ENCODE measurements at places on chromosomes 12 and 14.

DNA sequence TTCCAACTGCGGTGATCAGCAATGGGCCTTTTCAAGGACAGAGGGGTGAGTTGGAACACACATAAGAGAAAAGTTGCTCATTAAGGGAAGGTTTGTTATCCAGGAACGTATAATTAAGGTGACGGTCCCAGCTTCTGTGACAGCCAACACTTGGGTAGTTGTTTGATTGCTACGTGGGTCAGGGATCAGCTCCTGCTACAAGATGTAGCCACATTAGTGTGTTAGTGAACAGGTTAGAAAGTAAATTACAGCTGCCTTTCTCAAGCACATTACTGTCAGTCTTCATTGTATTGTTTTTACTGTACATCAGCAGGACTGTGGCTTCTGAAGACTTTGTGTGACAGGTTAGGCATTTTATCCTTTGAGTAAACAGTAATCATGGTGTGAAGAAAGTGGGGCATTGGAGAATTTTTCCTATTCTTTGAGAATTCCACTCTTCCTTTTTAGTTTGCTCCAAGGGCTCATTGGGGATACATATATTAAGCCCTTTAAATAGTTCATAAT lies 230.5 kb downstream of the EGLN3 start:
- H3K4me3 ChIP-seq, result no peak overlapping the region
- no peaks in the 10 kb centered on the region for H3K4me1 ChIP-seq
- no peak for DNase-seq
- H3K27ac ChIP-seq, result no peak overlapping the region
- no peaks in the 10 kb centered on the region for H3K27me3 ChIP-seq

DNA sequence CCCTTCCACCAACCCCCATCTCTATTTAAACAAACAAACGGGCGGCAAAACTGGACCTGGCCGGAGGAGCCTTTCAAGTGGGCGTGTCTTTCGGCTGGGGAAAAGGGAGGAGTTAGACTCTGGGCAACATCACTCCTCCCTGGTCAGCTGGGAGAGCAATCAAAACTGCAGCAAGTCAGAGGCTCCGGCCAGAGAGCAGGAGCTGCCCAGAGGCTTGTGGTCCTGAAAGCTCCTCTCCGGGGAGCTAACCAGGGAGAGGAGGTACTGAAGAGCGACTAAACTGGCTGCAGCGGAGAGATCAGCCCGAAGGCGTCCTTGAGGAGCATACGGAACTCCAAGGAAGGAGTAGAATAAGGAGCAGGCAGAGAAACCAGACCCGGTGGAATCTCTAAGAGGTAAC lies at the start of gene NEUROD4:
TSS of gene NEUROD4 (plus strand) at position 191 of the 400 bp plus-strand sequence. CDS start 6,466 bp downstream, outside the sequence.
- H3K27me3 ChIP-seq, result no peaks in the 10 kb centered on the region
- no peak within 1 kb of the TSS for H3K4me3 ChIP-seq
- H3K27ac ChIP-seq, result no peak within 1 kb of the TSS

DNA sequence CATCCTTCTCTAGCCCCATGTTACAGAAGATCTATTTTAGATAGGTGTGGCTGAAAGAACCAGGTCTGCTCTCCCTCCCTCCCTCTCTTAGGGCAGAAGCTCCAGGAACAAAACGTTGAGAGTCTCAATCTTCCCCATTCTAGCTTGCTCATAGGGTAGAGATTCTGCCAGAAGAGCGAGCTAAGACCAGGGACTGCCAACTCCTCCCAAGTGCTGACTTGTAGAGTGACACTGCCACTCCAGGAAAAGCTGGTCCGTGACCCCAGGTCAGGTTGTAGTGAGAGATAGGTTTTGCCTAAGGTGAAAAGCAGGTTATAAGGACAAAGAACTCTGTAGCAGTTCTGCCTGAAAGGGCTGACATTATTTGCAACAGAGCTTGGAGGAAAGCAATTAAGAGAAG lies 73.4 kb downstream of the INSM2 start:
- no peak for DNase-seq
- H3K27ac ChIP-seq, result no peak overlapping the region
- H3K36me3 ChIP-seq, result no peaks in the 10 kb centered on the region
- H3K27me3 ChIP-seq, result no peaks in the 10 kb centered on the region
- no peak overlapping the region for H3K4me3 ChIP-seq

- H3K27me3 ChIP-seq, result no peaks in the 10 kb centered on the region
- no peak overlapping the region for H3K27ac ChIP-seq
These were observed 4.0 kb upstream of the NAA25 start for GRCh38 chr12:112112409-112113133.

- no peak overlapping the region for H3K4me3 ChIP-seq
- H3K36me3 ChIP-seq, result no peaks in the 10 kb centered on the region
- no peak overlapping the region for H3K27ac ChIP-seq
- no peak for DNase-seq
- H3K27me3 ChIP-seq, result no peaks in the 10 kb centered on the region
- H3K4me1 ChIP-seq, result no peaks in the 10 kb centered on the region
These were observed 261.6 kb downstream of the DACT1 start for GRCh38 chr14:58899317-58899713.

DNA sequence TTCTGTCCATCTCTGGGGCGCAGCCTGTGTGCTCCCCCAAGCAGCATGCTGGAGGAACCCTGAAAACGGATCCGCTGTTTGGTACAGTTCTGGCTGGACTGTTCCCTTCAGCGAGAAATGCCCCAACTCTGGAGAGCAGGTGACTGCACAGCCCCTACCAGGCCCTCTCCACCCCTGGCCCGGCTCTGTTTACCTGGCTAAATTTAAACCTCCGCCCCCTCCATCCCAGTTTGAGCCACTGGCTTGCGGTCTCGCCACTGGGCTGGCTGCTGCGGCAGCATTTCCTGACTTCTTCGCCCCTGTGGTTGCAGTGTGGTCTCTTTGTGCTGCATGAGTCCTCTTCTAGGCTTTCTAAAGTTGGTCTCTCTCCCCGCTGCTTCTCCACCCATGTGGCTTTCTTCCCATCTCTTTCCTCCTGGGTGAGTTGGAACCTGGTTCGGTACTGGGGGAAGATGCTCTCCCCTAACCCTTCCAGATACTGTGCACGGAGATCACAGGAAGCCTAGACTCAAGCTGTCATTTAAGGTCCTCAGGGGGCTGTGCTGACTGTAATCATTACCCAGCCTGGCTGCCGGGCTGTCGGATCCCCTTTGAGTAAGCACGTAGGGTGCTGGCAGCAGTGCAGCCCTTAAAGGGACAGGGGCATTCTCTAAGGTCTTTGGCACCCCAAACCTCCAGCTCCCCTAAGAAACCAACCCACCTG lies 60.6 kb downstream of the FBXL14 start:
- no peaks in the 10 kb centered on the region for H3K36me3 ChIP-seq
- H3K27ac ChIP-seq, result peak overlapping the region; percentile 81
- peak; percentile 77 for DNase-seq
- H3K4me1 ChIP-seq, result peaks cover 37% of the 10 kb centered on the region
- 0 out of 2 replicates have a peak, but pooled peaks cover 5% of the 10 kb centered on the region for H3K27me3 ChIP-seq
- H3K4me3 ChIP-seq, result peak overlapping the region; percentile 66

GRCh38 chr14:59912443-59912842 lies 7.5 kb upstream of the LRRC9 start:
- no peak overlapping the region for H3K27ac ChIP-seq
- no peak for DNase-seq
- H3K36me3 ChIP-seq, result no peaks in the 10 kb centered on the region

DNA sequence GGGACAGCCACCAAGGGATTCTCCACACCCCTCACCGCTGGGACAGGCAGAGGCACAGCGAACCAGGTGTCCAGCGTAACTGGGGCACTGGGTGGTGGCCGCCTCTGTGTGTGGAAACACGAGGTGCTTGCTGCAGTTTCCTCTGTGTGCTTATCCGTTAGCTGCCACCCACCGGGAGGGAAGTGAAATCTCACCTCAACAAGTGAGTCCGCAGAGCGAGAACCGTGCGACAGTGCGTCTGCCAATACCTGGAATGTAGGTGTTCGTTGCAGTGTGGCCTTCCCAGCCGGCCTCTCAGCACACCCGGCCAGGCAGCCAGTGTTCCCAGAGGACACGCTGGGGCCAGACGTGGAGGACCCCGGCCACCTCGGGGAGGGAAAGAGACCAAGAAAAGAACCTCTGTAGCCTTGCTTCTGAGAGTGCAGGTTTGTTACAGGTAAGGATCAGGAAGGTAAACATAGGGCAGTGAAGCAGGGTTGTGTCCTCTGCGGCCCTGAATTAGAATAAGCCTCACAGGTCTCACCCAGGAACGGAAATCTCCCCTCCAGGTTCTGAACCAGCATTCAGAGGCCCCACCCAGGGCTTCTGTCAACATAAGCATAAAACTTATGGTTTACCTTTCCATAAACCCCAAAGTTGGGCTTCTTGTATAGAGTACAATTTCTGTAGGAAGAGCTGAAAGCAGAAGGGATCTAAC lies 1.5 kb downstream of the BCL2L14 start:
- peaks cover 7% of the 10 kb centered on the region for H3K4me1 ChIP-seq
- no peaks in the 10 kb centered on the region for H3K27me3 ChIP-seq
- peak overlapping the region; percentile 70 for H3K27ac ChIP-seq
- peak; percentile 12 for DNase-seq
- H3K4me3 ChIP-seq, result peak overlapping the region; percentile 72

DNA sequence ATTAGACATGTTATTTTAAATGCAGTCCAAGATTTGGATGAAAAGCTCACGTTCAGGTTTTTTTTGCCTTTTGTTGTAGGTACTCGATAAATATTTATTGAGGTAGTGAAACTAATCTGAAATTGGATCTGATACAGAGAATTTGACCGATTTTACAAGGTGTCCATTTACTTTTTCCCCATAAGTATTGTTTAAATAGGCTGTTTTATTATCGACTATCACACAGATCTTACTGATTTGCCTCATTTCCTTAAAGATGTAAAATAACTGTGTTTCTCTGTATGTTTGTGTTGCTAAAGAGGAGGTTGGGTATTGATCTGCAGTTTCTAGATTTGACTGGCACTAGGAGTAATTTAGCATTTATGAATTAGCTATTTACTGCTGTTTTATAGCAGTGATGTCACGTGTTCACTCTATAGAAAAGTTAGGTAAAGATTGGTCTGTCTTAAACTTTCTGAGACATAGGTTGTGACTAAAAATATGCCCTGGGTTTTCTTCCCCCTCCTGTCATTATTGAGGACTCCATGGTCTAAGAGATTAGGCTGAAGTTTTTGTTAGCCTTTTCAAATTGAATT lies 3.5 kb downstream of the RAP1B start:
- DNase-seq, result no peak
- H3K27me3 ChIP-seq, result no peaks in the 10 kb centered on the region

DNA sequence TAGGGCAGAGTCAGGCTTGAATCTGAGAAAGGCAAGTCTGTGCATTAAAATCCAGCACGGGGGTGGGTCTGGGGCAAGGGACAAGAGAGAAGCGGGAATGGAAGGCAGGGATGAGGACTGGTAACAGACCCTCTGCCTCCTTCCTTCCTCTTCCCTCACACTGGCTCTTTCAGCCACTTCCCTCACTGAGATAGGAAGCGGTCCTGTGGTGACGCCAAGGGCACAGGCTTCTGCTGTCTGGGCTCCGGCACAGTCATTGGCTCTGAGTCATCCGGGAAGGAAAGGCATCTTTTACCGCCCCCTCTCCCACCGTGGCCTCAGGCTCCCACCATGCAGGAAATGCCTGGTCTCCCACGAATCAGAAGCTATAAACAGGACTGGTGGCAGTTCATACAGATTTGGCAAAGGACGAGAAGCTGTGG lies 70.2 kb downstream of the ETV6 start:
- peaks cover 78% of the 10 kb centered on the region for H3K4me1 ChIP-seq
- peaks cover 12% of the 10 kb centered on the region for H3K36me3 ChIP-seq
- no peak for DNase-seq

- no peaks in the 10 kb centered on the region for H3K27me3 ChIP-seq
- no peak overlapping the region for H3K4me3 ChIP-seq
- H3K36me3 ChIP-seq, result no peaks in the 10 kb centered on the region
- H3K4me1 ChIP-seq, result no peaks in the 10 kb centered on the region
- no peak for DNase-seq
These were observed 2.0 kb upstream of the SLC2A3 start for GRCh38 chr12:7937833-7938506.

- H3K27me3 ChIP-seq, result no peaks in the 10 kb centered on the region
- H3K27ac ChIP-seq, result no peak overlapping the region
- no peaks in the 10 kb centered on the region for H3K4me1 ChIP-seq
- no peak for DNase-seq
- no peak overlapping the region for H3K4me3 ChIP-seq
- H3K36me3 ChIP-seq, result peaks cover 8% of the 10 kb centered on the region
These were observed 96.5 kb downstream of the PPP1R12A start for GRCh38 chr12:79838359-79838758.

GRCh38 chr12:108729612-108730364 lies 1.5 kb downstream of the CORO1C start:
- H3K36me3 ChIP-seq, result no peaks in the 10 kb centered on the region
- no peaks in the 10 kb centered on the region for H3K27me3 ChIP-seq
- no peak for DNase-seq
- H3K4me1 ChIP-seq, result peaks cover 18% of the 10 kb centered on the region
- peak overlapping the region; percentile 79 for H3K27ac ChIP-seq

DNA sequence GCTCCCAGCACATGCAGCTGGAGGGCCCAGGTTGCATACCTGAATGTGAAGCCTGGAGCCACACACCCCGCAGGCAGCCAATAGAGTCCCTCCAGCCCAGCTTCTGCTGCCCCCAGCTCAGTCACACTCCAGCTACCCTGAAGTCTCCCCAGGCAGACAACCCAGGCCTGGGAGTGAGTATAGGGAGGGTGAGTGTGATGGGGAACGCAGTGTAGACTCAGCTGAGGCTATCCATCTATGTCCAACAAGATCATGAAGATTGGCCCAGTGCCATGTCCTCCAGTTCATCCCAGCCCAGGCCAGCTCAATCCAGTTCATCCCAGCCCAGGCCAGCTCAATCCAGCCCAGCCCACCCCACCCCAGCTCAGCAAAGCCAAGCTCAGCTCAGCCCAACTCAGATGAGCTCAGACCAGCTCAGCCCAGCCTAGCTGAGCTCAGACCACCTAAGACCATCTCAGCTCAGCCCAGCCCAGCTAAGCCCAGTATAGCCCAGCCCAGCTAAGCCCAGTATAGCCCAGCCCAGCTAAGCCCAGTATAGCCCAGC lies 330.4 kb downstream of the TMEM121 start:
- DNase-seq, result no peak
- H3K27ac ChIP-seq, result peak overlapping the region; percentile 98
- no peaks in the 10 kb centered on the region for H3K27me3 ChIP-seq
- H3K4me1 ChIP-seq, result no peaks in the 10 kb centered on the region
- H3K4me3 ChIP-seq, result peak overlapping the region; percentile 55

GRCh38 chr12:1922075-1922709 lies 3.7 kb upstream of the CACNA2D4 start:
- no peaks in the 10 kb centered on the region for H3K27me3 ChIP-seq
- H3K4me1 ChIP-seq, result peaks cover 8% of the 10 kb centered on the region
- no peak overlapping the region for H3K4me3 ChIP-seq
- no peak overlapping the region for H3K27ac ChIP-seq
- no peak for DNase-seq
- H3K36me3 ChIP-seq, result no peaks in the 10 kb centered on the region

Measured in GM12878 (cell line).